ENCODE measurements at places on chromosomes 3 and 15.

DNA sequence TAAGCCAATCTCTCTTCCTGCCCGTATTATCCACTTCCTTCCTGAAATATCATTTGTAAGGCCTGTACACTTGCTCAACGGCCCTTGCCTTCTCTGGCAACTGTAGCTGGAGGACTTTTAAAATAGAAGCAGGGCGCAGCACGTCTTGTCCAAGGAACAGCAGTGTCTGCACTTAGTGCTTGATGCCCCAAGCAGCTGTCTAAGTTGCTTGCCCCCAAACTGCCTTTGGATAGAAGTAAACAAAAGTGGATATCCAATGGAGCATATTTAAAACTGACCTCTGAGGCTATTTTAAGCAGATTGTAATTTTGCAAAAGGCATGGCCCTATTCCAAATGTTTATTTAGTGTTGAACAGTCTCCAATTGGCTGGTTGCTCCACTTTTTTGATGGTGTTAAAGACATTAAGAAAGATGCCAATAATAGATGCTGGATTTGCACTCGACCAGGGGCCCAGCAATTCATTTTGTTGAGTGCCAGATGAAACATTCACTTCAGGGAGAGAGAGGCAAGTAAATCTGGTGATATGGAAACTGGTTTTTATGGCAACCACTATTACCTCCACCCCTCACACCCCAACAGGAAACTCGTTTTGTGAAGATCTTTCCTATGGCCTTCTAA is 526.8 kb upstream of the TBL1XR1 start:
- H3K4me3 ChIP-seq, result no peak overlapping the region
- no peaks in the 10 kb centered on the region for H3K36me3 ChIP-seq
- no peak for DNase-seq
- peak overlapping the region; percentile 41 for H3K27ac ChIP-seq
- H3K27me3 ChIP-seq, result no peaks in the 10 kb centered on the region

- H3K27me3 ChIP-seq, result no peaks in the 10 kb centered on the region
- no peak for DNase-seq
- no peak overlapping the region for H3K4me3 ChIP-seq
- H3K4me1 ChIP-seq, result peaks cover 17% of the 10 kb centered on the region
- no peak overlapping the region for H3K27ac ChIP-seq
These were observed 4.1 kb downstream of the PXYLP1 start for GRCh38 chr3:141235661-141236171.

- peaks cover 7% of the 10 kb centered on the region for H3K36me3 ChIP-seq
- H3K4me1 ChIP-seq, result peaks cover 47% of the 10 kb centered on the region
- peak overlapping the region; percentile 98 for H3K27ac ChIP-seq
- no peaks in the 10 kb centered on the region for H3K27me3 ChIP-seq
These were observed 1.1 kb downstream of the HES1 start for GRCh38 chr3:194137008-194137505.

DNA sequence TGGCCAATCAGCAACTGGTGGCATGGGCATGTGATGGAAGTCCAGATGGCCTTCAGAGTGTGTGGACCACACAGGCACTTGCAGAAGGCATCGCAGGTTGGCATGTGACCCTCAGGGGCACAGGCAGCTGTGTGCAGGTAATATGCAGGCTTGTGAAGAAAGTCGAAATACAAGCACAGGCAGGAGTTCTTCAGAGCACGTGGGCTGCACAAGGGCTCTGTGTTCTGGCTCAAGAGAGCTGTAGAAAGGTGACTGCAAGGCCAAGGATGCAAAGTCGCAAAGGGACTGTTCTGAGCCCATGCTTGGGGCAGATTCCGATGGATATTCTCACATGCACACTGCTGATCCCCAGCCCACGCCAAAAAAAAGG is 8.3 kb downstream of the LRRC2 start:
- peaks cover 13% of the 10 kb centered on the region for H3K27me3 ChIP-seq
- no peak for DNase-seq
- peaks cover 16% of the 10 kb centered on the region for H3K4me1 ChIP-seq
- H3K36me3 ChIP-seq, result peaks cover 1% of the 10 kb centered on the region

- H3K36me3 ChIP-seq, result peaks cover 2% of the 10 kb centered on the region
- peak overlapping the region; percentile 53 for H3K27ac ChIP-seq
- peaks cover 38% of the 10 kb centered on the region for H3K27me3 ChIP-seq
- H3K4me1 ChIP-seq, result peaks cover 24% of the 10 kb centered on the region
- H3K4me3 ChIP-seq, result no peak overlapping the region
These were observed 21.8 kb downstream of the IGDCC4 start for GRCh38 chr15:65400760-65401610.

DNA sequence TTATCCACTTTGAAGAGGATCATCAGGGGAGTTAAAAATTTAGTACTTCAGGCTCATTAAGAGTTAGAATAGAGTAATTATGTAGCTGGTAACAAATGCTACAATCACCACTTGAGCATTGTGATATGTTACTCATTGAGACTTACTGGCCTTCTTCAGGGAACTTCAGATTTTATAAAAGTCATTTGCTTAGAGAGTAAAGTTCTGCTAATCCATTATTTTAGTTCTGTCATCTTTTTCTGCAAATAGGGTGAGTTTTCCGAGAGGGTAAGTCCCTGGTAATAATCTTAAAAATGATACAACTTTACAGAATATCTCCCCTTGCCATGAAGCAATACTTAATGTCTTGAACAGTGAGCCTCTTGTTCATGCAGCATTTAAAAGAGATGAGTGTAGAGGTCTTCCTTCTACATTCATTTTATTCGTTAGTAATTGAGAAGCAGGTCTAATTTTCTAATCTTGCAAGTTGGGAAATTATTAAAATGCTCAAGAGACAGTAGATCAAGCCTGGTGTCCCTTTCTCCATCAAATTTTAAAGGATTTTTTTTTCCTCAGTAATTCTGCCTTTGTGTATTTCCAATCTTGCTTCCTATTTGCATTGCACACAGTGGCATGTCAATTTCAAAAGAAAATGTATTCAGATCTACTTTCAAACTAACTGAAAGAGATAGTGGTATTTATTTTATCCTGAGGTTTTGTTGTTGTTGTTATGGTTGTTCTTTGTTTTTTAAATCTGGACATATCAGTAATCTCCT is 52.6 kb downstream of the MBNL1 start:
- no peak overlapping the region for H3K4me3 ChIP-seq
- no peaks in the 10 kb centered on the region for H3K27me3 ChIP-seq
- no peak for DNase-seq
- H3K36me3 ChIP-seq, result peaks cover 10% of the 10 kb centered on the region
- H3K4me1 ChIP-seq, result peaks cover 18% of the 10 kb centered on the region

- no peak overlapping the region for H3K27ac ChIP-seq
- H3K27me3 ChIP-seq, result no peaks in the 10 kb centered on the region
- no peak overlapping the region for H3K4me3 ChIP-seq
- H3K36me3 ChIP-seq, result peaks cover 6% of the 10 kb centered on the region
- no peak for DNase-seq
These were observed 102.1 kb upstream of the NECTIN3 start for GRCh38 chr3:110969229-110970211.
